ENCODE measurements at places on chromosomes 1 and 21.

DNA sequence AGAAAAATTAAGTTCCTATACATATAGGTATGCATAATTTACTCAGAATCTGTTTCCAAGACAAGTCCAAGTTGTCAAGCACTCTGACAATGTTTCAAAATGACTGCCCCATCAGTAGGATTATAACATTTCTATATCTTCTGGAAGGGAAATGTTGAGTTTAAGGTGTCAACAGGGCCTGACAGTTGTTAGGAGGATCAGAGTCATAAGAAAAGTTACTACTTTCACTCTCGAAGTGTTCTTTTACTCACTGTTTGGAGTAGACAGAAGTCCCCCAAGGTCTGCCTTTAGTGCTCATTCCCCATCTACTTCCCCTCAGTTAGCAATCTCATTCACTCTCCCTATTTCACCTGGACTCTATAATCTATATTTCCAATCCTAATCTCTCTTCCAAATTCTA, 20.6 kb upstream of the MAGI3 start:
- no peak for DNase-seq

- DNase-seq: no peak
These were observed 50.6 kb downstream of the KIF26B start for GRCh38 chr1:245205396-245205795.

DNA sequence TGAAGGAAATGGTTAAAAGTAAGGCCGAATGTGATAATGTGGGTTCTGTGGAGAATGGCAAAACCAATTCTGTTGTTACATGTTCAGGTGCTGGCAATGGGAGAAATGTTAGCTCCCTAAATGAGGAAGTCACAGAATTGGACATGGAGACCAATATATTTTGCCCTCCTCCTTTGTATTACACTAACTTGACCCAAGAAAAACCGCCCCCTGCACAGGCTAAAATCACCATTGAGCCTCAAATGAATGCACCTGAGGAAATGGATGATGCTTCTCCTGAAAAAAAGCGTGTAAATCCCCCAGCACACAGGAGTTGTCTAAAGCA, 932 bp downstream of the MAP10 start:
- no peak for DNase-seq

DNA sequence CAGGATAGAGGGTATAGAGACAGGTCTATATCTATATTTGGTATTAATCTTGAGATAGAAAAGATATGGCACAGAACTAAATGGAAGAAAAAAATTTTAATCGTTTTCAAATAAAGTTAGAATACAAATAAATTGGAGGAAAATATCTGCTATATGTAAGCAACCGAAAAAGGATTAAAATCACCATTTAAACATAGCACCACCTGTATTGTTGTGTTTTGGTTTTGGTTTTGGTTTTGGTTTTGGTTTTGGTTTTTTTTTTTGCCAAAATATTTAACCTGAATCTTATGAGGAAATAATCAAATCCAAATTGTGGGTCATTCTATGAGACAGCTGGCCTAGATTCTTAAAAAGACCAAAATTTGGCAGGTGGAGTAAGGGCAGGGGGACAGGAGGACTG, 28.5 kb upstream of the ANGPTL1 start:
- DNase-seq: no peak

- DNase-seq: no peak
These were observed 158.4 kb upstream of the COL6A1 start for GRCh38 chr21:45823100-45823681.

GRCh38 chr1:204431310-204432184, 19.9 kb upstream of the PPP1R15B start:
- DNase-seq: peak; percentile 56

DNA sequence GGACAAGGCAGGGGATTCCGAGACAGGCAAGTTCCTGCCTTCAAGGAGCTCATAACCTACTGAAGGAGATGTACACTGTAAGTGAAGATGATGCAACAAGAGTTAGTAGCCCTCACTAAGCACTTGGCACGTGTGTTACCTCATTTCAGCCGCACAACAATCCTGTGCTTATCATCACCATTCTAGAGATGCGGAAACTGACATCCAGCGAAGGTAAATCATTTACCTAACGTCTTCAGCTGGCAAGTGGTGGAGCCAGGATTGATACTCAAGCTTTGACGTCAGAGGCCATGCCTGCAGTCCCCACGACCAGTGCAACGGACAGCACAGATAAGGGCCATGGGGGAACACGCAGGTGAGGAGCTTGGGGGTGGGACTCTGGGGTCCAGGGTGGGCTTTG, 2.9 kb upstream of the UBXN10 start:
- DNase-seq: no peak

DNA sequence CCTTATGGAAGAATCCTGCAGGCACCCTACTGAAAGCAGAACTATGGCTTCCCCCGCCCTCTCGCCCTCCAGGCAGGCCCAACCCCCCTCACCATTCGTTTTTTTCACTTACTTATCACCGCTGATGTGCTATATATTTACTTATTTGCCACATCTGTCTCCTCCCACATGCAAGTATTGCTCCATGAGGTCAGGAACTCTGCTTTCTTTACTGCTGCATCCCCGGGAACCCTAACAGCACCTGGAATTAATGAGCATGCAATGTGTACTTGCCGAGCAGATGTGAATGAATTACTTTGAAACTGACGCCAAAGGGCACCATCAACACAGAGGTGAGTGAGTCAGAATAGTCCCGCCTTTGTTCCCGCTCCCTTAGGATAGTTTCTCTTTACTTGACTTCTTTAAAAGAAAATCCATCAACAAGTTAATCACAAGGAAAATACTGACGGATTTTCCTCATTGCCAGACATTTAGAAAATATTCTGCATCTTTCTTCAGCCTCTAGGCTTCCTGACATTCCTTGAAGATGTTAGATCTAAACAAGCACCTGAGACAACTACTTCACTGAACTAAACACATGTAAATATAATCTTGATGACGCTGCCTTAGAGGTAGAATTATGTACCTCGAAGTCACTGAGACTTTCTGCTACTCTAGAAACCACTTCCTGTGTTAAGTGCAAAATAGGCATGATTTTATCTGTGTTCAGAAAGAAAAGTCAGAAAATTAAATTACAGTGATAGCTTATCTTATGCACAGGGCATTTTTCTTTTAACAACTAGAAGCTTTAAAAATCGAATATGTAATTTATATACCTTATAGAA, 17.5 kb upstream of the RAB4A start:
- DNase-seq: peak; percentile 83

DNA sequence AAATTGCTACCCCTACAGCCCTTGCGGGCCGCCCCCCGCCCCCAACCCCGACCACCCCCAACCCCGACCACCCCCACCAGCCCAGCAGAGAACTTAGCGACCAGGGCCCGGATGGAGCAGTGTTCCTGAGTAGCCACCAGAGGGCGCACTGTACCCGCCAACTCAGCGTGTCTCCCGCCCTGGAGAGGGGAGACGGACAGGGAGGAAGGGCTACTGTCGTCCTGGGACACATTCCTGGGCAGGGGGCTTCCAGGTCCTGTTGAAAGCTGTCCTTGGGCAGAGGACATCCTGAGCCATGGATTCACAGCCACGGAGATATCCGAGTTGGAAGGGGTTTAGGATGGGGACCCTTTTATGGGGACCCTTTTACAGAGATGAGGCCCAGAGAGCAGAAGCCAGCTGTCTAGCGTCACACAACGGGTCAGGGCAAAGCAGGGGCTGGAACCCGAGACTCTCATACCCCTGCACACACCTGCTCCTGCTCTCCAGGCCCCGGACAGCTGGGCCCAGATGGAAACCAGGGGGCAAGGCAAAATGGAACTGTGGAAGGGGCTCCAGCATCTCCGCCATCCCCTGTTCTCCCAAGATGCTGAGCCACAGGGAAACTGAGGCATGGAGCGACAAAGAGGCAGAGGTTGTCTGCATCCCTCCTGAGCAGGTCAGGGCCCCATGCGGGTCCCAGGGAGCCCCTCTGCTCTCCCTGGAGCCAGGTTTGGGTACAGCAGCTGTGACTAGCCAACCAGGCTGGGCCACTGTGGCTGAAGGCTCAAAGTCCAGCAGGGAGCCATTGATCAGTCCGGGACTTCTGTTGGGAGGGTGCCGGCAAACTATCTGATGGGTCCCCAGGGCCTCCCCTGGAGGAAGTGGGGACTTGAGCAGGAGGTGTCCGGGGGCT, 25.0 kb upstream of the LAPTM5 start:
- DNase-seq: peak; percentile 27

- DNase-seq: peak; percentile 3
These were observed 156.7 kb downstream of the BRINP3 start for GRCh38 chr1:190320952-190321351.

- no peak for DNase-seq
These were observed 2.4 kb upstream of the IKBKE start for GRCh38 chr1:206467915-206468314.

GRCh38 chr1:150068109-150068435, 496 bp downstream of the VPS45 start:
- no peak for DNase-seq

DNA sequence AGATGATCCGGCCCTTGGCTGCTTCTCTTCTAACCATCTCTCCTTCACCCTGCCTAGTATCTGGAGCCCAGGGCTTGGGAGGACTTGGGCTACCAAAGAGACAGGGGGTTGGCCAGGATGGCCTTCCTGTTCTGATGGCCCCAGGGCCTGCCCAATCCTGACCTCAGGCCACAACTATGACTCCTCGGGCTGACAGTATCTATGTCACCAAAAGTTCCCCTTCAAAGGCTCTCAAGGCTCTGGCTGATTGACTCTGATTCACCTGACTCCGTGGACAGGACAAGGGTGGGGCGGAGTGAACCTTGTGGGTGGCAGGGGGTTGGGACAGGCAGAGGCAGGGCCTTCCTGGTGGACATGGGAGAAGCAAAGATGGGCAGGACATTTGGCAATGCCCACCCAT, 12.7 kb downstream of the MEF2D start:
- DNase-seq: peak; percentile 32

GRCh38 chr1:7616076-7616832, 154.8 kb upstream of the VAMP3 start:
- peak; percentile 12 for DNase-seq

- DNase-seq: peak; percentile 78
These were observed 6.5 kb upstream of the CSTB start for GRCh38 chr21:43782431-43783097.
